Mucosa of gallbladder (tissue), 1 donor: ENCODE measurements at places on chromosomes 12 and 14. TPM values are rescaled to one million over a fixed set of nuclear protein-coding genes. Genes with fewer than 3 reads are reported as not detected.

CMAS gene
- total RNA-seq, result 55.2 TPM

AQP5 gene
- 1.6 TPM for total RNA-seq

TAS2R30 gene
- total RNA-seq, result 1.7 TPM

DNA sequence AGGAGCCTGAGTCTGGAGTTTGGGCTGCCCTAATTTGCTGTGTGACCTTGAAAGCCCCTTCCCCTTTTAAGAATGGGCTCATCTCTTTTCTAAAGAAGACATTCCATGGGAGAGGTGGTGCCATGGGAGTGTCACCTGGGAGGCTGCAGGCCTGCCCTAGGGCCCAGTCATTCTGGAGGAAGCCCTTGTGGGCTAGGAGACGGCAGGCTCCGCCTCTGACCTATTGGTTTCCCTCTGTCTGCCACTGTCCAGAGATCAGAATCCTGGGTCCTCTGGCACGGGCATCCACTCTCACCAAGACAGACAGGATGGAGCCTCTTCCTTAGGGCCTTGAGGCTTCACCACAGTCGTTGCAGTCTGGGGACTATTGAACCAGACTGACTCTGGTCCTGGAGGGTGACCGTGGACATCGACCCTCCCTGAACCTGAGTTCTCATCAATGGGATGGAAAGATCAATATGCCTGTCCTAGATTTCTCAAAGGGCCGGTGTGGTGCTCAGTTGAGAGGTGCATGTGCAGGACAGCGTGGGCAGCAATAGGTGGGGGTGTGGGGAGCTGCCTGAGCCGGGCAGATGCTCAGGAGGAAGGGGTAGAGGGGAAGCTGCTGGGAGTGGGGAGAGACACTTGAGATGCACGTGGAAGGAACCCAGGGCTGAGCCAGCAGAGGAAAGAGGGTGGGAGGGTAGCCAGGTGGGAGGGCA is 12.2 kb upstream of the CLMN start:
- DNase-seq, result no peak

ACOT4 gene
- 2.6 TPM for total RNA-seq

FOXN3 gene
- 63.0 TPM for total RNA-seq

GRCh38 chr12:54051874-54052437 is 1.7 kb upstream of the HOXC4 start:
- DNase-seq, result no peak

DNA sequence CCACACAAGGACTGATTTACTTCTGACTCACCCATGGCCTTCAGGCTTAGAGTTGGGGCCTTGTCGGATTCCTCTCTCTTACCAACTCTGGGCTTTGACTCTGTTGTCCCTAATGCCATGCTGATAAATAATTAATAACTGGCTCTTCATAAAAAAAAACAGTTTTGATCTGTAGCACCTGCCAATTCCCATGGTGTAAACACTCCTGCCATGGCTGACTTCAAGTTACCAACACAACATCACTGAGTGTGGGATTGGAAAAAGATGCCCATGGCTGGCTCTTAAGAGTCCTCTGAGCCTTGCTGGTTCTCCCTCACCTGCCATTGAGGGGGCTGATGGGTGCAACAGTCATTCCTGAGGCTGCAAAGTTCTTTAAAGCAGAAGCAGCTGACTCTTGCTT is 104.8 kb downstream of the KIF26A start:
- no peak for DNase-seq

GRCh38 chr12:6961278-6961694 is 9.2 kb downstream of the PHB2 start:
- peak; percentile 64 for DNase-seq

C12orf42 gene
- total RNA-seq, result not detected
